Right ventricle myocardium inferior (tissue), 1 donor: ENCODE measurements at places on chromosomes 12 and 14.
A peak's percentile ranks its signal among the peaks of the same experiment; 100 is the strongest.

DNA sequence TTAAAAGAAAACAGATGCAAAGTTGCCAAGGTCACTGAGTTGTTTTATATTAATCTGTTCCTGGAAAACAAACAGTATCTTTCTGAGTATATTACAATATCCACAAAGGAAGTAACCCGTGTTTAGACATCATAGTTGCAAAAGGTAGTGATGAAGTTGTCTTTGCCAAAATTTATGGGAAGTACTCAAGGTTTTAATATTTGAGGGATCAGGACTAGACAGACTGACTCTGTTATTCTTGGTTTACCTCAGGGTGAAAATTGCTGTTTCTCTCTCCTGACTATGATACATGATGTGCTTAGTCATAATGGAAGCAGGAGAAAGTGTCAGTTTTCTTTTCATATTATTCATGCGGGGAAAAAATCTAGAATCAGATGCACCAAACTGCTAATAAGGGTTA, 28.3 kb downstream of the TMEM233 start:
- DNase-seq = no peak

GRCh38 chr12:93650626-93651025, 26.5 kb upstream of the CRADD start:
- no peak for DNase-seq

GRCh38 chr14:93015505-93015904, 92.6 kb downstream of the CHGA start:
- DNase-seq = no peak

GRCh38 chr14:42929806-42930480, 1323.3 kb downstream of the LRFN5 start:
- peak; percentile 62 for DNase-seq

DNA sequence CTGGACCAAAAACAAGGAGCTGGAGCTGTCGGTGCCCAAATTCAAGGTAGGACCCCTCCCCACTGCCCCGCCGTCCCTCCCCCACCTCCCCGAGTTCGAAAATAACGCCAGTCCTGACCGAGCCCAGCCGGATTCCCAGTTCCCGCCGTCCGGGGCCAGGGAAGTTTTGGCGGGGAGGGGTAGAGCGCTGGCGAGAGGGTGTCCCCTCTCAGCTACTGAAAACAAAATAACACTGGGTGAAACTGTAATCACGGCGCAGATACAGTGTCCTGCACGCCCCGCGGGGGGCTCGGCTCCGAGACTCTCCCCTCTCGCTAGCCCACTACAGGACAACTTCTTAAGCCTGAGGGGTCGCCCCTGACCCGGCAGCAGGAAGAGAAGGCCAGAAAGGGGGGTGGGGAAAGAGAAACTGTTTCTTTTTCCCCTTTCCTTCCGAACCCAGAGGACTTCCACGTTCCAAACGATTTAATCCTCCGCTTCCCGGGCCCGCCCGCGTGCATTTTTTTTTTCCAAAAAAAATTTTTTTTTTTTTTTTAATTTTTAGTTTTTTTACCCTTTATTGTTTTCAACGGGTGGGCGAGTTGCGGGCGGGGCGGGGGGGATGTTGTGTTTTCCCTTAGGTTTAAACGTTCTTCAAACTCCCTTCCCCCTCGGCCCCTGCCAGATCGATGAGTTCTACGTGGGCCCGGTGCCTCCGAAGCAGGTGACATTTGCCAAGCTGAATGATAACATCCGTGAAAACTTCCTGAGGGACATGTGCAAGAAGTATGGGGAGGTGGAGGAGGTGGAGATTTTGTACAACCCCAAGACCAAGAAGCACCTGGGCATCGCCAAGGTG, 1.6 kb downstream of the SETD1B start:
- no peak for DNase-seq

GRCh38 chr12:76144245-76144549, 59.7 kb upstream of the NAP1L1 start:
- DNase-seq = no peak
